ENCODE measurements at places on chromosomes 13 and 19.

GRCh38 chr13:50573066-50573465 lies 270.4 kb downstream of the DLEU7 start:
- DNase-seq = no peak

- DNase-seq = no peak
Measured at GRCh38 chr13:40770609-40770933, 419 bp downstream of the MRPS31 start.

DNA sequence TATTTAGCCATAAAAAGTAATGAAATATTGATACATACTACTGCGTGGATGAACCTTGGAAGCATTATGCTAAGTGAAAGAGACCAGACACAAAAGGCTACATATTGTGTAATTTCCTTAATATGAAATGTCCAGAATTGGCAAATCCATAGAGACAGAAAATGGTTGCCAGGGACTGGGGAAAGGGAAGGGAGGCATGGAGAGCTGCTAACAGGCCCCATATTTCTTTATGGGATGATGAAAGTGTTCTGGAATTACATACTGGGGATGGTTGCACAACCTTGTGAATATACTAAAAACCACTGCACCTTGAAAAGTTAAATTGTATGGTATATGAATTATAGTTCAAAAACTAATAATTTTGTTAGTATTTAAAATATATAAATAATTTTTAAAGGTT lies 3.6 kb downstream of the IFT88 start:
- no peak for DNase-seq

- DNase-seq = no peak
Measured at GRCh38 chr19:19447536-19448237, 42.2 kb downstream of the GATAD2A start.

DNA sequence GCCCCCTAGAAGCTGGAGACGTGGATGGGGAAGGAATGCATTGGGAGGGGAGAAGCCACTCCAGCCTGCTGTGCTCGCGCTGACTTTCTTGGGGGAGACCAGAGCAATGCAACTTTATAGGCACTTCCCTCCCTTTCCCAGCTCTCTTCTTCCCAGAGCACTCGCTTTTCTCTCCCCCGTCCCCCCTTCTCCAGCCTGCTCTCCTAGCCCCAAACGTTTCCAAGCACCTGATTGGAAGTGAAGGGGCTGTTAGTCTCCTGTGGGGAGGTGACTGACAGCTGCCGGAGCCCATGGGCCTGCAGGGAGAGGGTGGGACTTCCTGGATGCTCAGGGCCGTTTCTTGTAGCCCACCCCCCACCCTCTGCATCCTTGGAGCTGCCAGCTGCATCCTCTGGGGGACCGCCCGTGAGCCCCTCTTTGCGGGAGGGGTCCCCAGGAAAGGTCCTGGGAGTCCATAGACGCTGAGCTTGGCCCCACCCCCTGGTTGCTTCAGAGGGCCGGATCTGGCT lies 2.5 kb downstream of the HDGFL2 start:
- no peak for DNase-seq

DNA sequence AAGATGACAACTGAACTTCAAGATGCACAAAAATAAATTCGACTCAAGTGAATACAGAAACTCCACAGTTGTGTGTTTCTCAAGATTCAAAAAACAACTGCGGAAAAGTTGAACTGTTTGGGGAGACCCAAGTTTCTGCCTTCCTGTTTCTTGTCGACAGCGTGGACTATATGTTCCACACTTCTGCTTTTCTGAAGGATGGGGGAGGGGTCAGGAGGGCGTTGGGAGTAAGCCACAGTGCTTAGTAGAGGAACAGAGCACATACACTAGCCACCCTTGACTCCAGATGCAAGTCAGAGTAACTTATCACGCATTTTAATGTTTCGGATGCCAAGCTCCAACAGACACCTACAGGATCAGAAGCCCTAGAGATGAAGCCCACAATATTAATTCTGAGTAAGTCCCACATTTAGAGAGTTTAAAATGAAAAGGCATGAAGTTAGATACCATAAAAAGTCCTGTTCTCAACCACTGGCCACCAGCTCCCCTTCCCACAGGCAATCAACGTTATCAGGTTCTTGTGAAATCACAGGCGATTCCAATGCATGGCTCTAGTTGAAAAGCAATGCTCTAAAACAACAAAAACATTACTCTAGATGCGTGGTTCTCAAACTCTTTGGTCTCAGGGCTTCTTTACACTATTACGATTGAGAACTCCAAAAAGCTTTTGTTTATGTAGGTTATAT lies 4.2 kb downstream of the TUBGCP3 start:
- no peak for DNase-seq

DNA sequence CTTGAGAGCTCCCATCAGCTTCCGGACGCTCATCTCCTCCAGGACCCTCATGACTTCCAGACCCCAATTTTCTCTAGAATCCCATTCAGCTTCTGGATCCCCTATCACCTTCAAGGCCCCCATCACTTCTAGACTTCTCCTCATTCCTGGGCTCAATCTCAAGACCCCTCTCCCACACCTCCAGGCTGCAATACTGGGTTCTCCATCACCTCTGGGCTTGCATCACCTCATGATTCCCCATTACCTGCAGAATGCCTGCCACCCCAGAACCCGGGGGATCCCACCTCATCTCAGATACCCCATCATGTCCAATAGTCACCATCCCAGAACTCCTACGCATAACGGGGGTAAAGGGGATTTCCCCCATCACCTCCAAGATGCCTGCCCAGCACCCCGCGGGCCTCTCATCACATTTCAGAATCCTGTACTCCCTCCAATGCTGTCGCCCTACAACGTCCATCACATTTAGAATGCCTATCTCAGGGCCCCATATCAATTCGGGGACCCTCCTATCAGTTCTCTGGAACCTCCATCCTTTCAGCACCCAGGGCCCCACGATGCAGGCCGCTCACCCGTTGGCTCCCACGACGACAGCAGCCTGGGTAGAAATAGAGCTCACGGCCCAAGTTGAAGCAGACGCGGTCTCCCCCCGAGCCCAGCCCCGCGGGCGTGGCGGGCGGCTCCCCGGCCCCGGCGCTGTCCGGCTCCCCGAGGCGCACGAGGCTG lies 738 bp downstream of the DMWD start:
- DNase-seq = no peak

- no peak for DNase-seq
Measured at GRCh38 chr19:5430237-5430636, 25.0 kb upstream of the ZNRF4 start.

GRCh38 chr13:20425819-20426219 lies 99.8 kb downstream of the CRYL1 start:
- no peak for DNase-seq

DNA sequence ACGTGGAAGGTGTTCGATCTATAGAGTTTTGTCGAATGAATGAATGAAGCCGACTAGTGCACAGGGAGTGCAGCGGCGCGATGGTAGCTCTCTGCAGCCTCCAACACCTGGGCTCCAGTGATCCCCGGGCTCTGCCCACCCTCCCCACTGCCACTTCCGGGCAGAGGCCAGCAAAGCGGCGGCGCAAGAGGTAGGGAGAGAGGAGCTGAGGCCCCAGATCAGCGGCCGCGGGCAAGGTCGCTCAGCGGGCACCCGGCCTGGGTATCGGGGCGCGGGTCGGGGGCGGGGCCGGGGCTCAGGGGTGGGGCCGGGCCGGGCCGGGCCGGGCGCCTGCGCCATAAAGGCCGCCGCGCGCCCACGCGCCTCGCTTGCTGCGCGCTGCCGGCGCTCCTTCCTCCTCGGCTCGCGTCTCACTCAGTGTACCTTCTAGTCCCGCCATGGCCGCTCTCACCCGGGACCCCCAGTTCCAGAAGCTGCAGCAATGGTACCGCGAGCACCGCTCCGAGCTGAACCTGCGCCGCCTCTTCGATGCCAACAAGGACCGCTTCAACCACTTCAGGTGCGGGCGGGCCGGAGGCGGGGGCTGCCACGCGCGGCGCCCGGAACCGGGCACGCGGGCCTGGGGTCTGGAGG lies at the start of gene GPI:
TSS of gene GPI (plus strand) at position 367 of the 633 bp plus-strand sequence. CDS start at position 438, 71 bp downstream.
- peak; percentile 59 for DNase-seq

- DNase-seq = no peak
Measured at GRCh38 chr13:42852136-42852535, 70.8 kb downstream of the FAM216B start.

GRCh38 chr13:113653264-113654174 lies 4.5 kb downstream of the ATP4B start:
- DNase-seq = no peak

DNA sequence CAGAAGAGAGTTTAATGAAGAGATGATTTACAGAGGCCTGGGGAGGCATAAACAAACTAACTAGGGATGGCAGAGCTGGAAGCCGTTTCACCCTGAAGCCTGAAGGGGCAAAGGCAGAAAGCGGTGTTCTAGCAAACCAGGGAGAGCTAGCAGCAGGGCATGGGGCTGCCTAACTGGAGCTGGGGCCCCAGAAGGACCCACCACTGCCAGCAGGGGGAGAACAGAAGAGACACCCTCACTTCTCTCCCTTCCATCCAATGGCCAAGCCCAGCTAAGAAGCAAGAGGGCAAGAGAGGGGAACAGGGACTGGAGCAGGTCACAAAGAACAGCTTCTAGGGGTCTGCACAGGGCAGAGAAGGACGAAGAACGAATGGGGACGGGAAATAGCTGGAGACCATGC lies 195.5 kb downstream of the KATNAL1 start:
- no peak for DNase-seq

GRCh38 chr19:35013820-35014754 lies 14.0 kb downstream of the GRAMD1A start:
- DNase-seq = no peak

DNA sequence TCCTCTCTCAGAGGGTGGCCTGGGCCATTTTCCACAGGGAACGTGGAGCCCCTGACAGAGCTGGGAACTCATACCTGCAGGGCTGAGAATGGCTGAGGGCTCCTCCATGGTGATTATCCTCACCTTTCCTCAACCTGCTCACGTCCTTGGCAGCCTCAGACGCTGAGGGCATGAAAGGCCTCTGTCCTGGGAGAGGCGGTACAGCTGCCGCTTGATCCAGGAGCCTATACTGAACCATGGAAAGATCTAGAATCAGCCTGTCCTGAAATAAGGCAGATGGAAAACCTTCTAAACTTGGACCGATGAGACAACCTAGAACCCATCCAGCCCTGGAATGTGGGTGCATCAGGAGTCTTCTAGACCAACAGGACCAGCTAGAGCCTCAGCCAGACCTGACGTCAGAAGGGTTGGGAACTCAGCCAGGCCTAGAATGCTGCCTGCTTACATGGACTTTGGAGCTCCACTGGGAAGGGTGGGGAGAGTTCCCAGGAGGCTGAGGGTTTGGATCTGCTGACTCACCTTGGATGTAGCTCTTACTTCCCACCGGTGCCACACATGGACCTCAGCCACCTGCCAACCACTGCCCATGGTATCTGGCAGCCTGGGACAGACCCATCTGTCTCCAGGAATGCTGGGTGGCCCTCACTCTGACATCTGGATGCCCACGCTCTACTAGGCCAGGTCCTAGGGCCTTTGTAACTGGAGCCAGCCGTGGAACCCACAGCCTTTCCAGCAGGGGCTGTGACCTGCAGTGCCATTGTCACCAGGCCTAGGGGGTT lies 7.5 kb downstream of the KCTD15 start:
- no peak for DNase-seq

GRCh38 chr19:31906111-31906871 lies 439.1 kb upstream of the ZNF507 start:
- no peak for DNase-seq

GRCh38 chr19:44762038-44762437 lies 13.5 kb downstream of the BCL3 start:
- no peak for DNase-seq

- no peak for DNase-seq
Measured at GRCh38 chr13:98738213-98738612, 14.3 kb downstream of the SLC15A1 start.

DNA sequence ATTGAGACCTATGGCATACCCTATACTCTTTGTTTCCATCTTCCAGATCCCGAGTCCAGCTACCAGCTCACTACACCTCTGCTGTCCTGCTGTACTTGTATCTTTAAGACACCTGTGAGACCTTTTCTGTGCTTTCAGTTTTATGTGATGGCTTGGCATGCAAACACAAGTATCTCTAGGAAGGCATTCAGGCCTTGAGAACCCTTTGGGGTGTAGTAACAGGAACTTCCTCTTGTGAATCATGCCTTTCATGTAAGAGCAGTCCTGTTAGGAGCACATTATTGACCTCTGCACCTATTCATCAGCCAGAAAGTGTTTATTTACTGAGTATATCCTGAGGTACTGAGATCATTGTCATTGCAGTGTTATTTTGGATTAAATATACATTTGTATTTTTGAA lies 87.0 kb upstream of the HTR2A start:
- no peak for DNase-seq

DNA sequence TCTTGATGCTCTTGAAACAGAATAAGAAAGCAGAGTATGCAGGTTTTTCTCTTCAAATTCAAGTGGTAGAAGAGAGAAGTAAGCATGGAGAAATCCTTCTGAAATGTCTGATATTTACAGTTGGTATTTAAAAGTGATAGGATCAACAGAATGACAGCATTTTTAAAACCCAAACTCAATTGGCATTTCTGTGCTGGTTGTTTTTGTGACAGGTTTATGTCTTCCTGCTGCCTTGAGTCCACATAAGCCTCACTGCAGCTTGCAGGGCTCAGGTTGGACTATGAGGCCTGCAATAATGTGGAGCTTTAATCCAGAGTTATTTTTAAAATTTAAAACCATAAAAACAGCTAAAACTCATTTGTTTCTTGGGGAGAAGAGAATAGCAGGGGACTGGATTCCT lies 105.1 kb downstream of the ZAR1L start:
- DNase-seq = no peak

DNA sequence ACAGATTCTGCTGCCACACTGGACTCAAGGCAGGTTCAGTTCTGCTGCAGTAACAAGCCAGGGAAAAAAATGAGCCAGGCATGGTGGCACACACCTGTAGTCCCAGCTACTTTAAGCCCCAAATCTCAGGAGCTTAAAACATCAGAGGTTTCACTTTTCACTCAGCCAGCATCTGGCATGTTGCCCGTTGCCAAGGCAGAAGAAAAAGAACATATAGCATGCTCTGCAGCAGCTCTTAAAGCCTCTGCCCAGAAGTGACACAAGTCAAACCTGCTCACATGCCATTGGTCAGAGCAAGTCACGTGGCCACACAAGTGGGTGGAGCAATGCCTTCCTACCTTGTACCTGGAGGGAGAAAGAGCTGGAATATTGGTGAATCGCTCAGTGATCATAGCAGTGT lies 14.7 kb upstream of the ADGRE5 start:
- peak; percentile 62 for DNase-seq

DNA sequence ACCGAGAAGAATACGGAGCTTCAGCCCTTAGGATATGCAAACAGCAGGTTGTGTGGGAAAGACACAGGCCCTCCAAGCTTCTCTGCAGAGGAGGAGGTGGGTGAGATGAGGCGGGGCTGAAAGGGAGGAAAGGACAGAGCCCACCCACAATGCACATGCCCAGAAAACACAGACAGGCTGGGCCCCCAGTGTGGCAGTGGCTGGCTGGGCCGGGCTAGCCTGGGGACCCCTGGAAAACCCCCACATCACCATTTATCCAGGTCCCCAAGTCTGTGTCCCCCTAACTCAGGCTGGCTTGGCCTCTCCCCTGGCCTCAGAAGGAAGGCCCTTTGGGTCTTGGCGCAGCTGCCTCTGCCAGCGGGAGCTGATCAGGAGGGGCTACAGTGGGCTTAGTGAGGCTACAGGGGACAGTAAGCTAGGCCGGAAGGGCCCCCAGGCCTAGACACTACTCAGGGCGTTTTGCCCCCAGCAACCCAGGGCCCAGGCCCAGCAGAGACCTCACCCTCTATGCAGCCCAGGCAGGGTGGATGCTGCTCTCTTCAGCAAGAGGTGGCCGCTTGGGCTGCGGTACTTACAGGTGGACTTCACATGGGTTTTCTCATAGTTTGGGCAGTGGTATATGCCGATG lies 119.5 kb downstream of the TUBA3C start:
- DNase-seq = no peak
